ENCODE measurements at places on chromosomes 5 and 9.

- DNase-seq, result no peak
These were observed 66.4 kb upstream of the PLPP1 start for GRCh38 chr5:55601204-55601618.

DNA sequence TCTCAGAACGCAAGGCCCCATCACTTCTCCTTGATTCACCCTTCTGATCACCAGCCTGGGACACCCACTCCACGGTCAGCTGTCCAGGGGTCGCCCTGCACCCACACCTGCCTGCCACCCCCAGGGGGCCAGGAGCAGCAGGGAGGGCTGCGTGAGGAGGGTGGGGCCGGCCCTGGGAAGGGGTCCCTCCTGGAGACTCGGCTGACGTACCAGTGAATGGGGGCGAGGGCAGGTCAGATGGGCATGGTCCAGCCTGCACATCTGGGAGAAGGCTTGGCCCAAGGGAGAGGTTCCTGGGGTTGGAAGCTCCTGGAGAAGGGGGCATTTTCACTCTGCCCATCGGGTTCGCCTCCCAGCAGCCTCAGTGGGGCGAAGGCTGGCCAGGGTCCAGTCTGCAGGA, 21.8 kb upstream of the SARDH start:
- DNase-seq, result peak; percentile 27

DNA sequence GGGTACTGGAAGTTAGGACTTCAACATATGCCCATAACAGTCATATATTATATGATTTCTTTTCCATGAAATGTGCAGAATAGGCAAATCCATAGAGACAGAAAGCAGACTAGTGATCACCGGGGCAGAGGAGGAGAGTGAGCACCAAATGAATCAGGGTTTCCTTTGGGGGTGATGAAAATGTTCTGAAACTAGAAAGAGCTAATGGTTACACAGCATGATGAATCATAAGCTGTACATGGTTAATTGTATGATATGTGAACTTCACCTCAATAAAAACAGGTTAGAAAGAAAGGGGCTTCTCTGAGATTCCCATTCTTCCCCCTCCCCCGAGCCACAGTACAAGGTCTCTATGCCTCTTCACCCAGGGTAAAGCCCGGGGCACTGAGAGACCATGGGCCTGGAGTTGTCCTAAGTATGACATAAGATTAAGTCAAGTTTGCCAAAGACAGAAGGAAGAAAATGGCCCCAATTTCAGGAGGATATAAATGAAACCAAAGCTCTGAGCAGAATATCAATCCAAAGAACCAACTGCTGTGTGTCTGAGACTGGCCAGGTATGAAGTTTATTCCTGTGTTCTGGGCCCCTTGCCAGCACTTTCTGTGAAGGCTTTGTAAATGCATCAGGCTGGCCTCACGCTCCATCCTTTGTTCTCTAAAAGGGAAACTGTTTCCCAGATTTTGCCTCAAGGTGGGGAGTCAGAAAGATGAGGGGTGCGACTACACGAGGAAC, 243.8 kb downstream of the CDK5RAP2 start:
- DNase-seq, result no peak

GRCh38 chr9:91056917-91057316, 255.3 kb downstream of the SYK start:
- no peak for DNase-seq

- peak; percentile 37 for DNase-seq
These were observed 206.5 kb downstream of the PAX5 start for GRCh38 chr9:36827593-36827992.

DNA sequence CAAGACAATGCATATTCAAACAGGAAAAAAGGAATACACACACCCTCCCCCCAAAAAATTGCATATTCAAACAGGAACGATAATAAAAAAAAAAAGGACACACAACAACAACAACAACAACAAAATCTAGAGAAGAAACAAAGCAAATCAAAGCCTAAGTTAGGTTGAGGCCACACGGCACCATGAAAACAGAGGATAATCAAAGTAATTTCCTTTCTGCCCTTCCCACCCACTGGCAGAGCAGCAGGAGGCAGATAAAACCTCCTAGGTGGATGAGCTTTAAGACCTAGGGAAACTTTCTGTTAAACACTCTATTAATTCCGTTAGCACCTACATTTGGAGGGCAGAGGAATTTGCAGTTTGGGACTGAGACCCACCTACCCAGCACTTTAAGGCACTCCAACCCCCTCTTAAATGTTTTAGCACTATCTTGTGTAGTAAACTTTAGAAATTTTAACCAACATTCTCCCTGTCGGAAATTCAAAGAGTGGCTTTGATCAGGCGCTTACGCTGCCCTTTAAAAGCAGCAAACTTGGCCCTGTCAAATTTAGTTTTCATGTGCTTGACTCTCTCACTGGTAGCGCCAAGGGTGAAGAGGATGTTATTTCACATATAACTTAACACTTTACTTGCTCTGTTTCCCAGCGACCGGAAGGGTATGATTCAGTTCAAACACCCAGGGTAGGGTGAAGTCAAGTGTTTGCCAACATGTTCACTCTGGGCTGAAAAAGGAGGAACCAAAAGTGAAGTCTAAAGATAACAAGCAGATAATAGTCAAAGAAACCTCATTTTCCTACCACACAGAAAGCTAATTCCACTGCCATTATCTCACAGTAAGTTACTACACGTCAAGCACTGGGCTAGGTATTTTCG, 9.2 kb downstream of the ENC1 start:
- no peak for DNase-seq

DNA sequence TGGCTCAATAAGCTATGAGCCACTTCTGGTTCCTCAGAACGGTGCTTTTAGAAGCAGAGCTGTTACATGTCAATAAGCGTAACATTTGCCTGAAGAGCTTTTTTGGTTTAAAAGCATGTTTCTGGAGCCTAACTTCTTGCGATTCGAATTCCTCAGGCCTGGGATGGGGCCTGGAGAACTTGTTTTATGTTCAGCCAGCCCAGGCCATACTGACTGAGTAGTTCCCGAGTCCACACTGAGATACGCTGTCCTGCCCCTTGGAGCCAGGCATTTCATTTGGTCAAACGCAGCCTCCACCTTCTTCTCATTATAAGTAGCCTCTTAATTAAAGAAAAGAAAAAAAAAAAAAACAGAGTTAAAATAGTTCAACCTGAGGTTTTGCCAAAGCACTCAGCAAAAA, 260.6 kb upstream of the ANKRD55 start:
- DNase-seq, result no peak

- no peak for DNase-seq
These were observed 56.7 kb upstream of the MAMDC2 start for GRCh38 chr9:69986970-69987369.

DNA sequence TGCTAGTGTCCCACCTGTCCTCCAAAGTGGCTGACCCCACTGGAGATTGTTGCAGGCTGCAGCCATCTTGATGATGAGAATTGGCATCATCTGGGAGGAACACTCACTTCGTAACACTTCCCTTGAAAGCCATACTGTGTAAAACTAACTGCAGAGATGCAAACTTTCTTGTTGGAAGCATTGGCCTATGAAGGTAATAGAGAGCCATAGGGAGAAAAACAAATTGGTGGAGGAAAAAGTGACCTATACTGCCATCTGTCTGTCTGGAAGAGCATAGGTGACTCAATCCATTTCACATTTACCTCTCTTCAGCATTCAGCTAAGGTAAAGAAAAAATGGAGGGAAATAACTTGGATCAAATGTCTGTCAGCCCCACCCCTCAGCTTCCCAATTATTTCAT, 473.4 kb downstream of the NTRK2 start:
- no peak for DNase-seq

- DNase-seq, result peak; percentile 83
These were observed 33.1 kb downstream of the APTX start for GRCh38 chr9:32968101-32969011.

DNA sequence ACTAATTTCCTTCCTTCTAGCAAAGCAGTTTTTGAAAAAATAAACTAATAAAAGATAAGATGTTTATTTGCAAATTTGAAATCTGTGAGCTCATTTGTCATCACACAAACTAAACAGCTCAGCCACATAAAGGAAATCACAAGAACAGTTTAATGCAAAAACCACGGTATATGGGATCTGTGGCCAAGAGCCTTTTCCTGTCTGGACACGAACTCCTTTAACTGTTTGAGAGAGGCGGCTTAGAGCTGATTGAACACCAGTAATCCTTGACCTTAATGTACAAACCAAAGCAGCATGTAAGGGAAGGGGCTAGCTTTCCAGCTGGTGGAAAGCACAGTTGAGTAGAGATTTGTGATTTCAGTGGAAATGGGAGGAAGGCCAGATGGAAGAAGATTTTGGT, 66.3 kb upstream of the SPINK5 start:
- DNase-seq, result no peak

GRCh38 chr9:126894052-126894603, 20.5 kb upstream of the RALGPS1 start:
- DNase-seq, result no peak

DNA sequence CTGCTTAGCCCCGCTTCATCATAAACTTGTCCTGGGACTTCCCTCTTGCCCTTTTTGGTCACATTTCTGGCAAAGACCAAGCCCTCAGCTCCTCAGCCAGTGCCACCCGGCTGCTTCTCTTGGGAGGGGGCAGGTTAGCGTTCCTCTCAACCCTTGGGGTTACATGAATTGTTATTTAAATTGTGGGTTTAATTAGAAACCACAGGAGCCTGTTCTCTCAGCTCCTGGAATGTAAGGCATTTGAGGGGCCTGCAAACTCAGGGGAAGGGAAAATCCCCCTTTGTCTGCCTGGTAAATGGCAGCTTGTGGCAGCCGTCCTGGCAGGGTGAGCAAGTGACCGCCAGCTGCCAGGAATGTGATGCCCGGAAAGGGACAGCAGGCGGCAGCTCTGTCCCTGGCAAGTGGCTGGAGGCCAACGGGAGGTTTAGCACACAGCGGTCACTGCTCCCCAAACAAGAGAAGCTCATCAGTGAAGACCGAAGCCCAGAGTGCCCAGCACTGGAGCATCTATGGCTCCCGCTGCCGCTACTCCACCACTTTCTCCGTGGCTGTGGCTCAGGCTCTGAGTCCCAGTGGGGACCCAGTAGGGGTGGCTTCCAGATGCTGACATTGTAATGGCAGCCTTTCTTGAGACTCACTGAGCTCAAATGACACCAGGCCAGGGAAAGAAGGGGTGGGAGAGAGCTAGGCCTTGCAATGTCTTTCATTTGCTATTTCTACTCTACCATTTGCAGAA, 51.7 kb downstream of the SHB start:
- no peak for DNase-seq

- DNase-seq, result no peak
These were observed 54.7 kb upstream of the SMARCA2 start for GRCh38 chr9:1960342-1961042.

DNA sequence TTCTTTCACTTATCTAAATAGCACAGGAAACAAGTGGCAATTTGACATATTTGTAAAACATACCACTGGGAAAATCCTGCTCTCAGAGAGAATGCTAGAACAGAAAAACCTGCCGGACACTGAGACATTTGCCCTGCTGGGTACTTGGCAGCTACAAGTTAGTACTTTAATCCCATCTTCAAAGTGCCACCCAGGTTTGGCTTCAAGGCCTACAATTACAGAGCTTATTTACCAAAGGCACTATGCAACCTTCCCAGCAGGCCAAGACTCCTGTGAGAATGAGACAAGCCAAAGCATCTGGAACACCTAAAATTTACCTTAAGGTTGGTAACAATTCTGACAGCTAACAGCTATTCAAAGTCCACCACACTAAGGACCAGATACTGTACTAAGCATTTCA, 78.3 kb downstream of the TSSK1B start:
- DNase-seq, result no peak

DNA sequence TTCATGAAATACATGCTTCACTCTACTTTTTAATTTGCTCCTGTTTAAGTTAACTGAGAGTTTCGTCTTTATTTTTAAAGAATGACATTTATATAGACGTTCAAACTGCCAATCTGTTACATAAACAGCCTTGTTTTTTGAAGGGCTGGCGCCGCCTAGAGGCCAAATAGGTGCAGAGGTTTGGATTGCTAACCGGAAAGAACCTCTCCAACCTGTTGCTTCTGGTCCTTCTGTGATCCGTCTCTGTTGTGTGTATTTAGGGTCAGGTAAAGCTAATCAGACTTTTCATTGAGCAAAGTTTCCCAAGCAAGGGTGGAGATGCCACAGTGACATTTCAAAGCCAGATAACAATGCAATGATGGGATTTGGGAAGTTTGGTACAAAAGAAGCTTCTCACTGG, 39.5 kb upstream of the GLIS3 start:
- peak; percentile 91 for DNase-seq

- DNase-seq, result no peak
These were observed 61.0 kb upstream of the RAD23B start for GRCh38 chr9:107222020-107222522.

DNA sequence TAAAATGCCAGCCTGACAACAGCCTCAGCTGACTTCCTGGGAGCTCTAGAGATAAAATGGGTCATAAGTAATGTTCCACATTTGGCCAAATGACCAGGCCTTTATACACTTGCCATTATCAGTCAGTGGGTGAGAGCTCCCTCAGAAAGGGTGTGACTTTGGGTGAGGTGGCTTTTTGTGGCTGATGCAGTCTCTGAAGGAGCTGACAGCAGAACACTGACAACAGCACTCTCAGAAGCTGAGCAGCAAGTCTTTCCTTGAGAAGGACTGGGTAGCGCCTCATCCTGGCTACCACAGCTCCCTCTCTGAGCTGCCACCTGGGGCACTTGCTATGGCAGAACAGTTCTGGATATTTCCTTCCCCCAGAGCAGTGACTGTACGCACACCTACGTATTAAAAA, 22.0 kb upstream of the GNAQ start:
- DNase-seq, result no peak

DNA sequence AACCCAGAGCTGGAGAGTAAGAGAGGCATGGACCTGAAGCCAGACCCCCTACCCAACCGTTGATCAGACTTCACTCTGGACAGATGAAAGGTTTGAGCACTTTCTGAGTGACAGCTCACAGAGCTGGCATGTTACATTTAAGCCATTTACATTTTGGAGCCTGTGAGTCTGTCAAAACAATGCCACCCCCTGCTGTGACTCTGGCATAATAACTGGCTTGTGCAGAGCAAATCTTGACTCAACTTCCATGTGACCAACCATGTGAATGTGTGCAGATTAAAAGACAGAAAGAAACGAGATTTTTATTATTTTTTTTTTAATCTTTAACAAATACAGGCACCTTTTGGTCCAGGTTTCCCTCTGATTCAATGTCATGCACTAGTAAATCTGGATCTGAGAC, 48.5 kb downstream of the MFAP3 start:
- no peak for DNase-seq

DNA sequence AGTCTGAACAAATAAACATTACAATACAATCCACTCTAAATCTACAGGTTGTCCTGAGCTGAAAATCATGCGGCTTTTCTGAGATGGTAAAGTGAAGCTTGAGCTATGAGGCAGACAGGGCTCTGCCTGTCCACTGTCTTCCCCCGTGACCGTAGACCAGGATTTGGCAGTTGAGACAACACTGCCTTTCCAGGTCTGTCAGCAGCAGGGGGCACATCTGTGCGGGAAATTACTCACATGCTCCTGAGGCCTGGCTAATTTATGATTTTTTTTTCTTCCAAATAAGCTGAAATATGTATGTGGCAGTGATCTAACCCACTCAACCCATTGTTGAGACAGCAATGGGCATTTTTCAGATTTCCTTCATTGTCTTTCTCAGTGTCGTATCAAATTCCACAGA, 307.9 kb downstream of the FBXL7 start:
- no peak for DNase-seq

- no peak for DNase-seq
These were observed 8.2 kb upstream of the TYRP1 start for GRCh38 chr9:12684974-12685373.

GRCh38 chr9:112364761-112365160, 15.1 kb upstream of the HSDL2 start:
- DNase-seq, result no peak
